ENCODE measurements at places on chromosomes 5 and 9. TPM values are rescaled to one million over a fixed set of nuclear protein-coding genes. Genes with fewer than 3 reads are reported as not detected.

The FAM151B gene
- polyA plus RNA-seq = 1.0 TPM

The IFNE gene
- 0.96 TPM for polyA plus RNA-seq

The KCNV2 gene
- not detected for polyA plus RNA-seq

The RAI14 gene
- 221 TPM for polyA plus RNA-seq

The PCDHGB6 gene
- 1.5 TPM for polyA plus RNA-seq

The SH3TC2 gene
- polyA plus RNA-seq = 3.3 TPM

The PMPCA gene
- polyA plus RNA-seq = 95.8 TPM

The NUDCD2 gene
- polyA plus RNA-seq = 3.5 TPM

Measured in IMR-90 (cell line).